ENCODE measurements at places on chromosomes 13 and 19.
A peak's percentile ranks its signal among the peaks of the same experiment; 100 is the strongest.

DNA sequence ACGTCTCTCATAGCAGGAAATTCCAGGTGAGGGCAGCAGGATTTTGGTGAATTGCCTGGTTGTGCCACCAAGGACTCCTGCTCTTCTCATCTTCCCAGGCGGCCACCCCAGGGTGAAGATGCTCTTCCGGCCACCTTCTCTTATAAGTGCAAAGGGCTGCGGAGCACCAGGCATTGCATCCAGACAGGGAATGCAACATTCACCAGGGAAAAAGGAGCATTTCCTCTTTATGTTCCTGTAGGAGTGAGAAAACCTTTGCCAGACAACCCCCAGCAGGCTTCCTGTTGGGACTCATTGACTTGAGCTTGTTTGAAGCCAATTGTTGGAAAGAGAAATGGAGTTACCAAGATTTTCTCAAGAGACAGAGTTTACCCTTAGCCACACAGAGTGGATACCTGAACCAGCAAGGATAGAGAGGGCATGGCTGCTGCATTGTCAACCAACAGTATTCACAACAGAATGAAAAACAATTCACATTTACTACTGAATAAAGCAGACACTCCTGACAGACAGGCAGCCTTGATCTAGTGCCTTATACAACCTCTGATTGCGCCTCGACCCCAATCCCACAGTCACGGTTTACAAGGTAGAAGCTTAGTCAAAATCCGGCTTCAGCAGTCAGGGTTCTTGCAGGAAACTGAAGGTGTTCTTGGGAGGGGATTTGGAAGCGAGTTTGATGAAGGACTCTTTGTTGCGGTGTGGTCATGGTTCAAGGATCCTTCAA, 1.8 kb upstream of the ATP11A start:
- no peak for DNase-seq

GRCh38 chr19:42132851-42133528, 744 bp upstream of the POU2F2 start:
- peak; percentile 98 for DNase-seq

DNA sequence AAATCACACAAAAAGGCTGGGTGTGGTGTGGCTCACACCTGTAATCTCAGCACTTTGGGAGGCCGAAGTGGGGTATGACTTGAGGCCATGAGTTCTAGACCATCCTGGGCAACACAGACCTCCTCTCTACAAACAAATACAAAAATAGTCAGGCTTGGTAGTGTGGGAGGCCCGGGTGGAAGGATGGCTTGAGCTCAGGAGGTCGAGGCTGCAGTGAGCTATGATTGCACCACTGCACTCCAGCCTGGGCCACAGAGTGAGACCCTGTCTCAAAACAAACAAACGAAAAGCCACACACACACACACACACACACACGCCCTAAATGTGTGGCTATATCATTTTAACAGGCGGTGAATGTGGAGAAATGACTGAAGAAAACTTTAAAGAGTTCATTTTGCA, 904 bp upstream of the ZNF557 start:
- DNase-seq: no peak

DNA sequence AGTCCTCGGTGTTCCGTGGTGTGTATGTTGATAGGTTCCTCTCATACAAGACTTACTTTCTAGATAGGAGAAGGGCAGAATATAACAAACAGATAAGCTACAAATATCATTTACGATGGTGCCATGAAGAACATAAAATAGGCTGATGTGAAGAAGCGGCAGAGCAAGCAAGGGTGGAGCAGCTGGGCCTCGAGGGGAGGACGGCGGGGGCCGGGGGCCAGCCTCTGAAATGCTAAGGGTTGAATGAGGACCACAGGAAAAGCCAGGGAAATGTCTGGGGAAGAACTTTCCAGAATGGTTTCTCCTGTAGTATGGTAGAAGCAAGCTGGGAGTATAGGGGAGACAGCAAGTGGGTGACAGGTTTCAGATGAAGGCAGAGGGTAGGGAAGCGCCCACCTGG, 529.5 kb downstream of the LIG4 start:
- DNase-seq: no peak

GRCh38 chr13:112236539-112237197, 139.5 kb upstream of the SPACA7 start:
- no peak for DNase-seq

GRCh38 chr13:46057256-46058015, 4.9 kb upstream of the ZC3H13 start:
- DNase-seq: no peak

Measured in memory B cell (primary cell).